ENCODE measurements at places on chromosomes 4 and X.

DNA sequence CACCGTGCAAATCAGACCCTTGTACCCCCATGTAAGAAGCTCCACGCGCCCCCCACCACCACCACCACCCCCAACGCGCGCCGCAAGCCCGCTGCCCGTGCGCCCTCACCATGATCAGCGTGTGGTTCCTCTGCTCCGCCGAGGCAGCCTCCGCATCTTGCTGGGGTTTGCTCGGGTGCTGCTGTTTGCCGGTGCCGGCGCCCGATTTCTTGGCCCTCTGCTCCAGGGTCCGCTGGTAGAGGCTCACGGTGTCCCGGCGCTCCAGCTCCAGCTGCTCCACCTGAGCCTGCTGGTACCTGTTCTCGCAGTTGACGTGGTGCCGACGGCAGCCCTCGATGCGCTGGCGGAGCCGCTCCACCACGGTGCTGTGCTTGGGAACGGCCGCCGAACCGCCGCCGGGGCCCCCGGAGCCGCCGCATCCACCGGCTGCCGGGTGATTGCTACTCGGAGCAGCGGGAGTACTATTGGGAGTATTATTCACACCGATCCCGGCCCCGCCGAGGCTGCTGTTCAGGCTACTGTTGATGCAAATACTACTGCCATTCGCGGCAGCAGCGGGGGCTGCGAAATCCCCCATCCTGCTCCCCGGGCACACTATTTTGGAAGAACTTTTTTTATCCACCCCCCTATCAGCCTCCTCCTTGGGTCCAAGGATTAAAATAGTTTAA, 1.1 kb downstream of the MAML3 start:
- no peak for DNase-seq

DNA sequence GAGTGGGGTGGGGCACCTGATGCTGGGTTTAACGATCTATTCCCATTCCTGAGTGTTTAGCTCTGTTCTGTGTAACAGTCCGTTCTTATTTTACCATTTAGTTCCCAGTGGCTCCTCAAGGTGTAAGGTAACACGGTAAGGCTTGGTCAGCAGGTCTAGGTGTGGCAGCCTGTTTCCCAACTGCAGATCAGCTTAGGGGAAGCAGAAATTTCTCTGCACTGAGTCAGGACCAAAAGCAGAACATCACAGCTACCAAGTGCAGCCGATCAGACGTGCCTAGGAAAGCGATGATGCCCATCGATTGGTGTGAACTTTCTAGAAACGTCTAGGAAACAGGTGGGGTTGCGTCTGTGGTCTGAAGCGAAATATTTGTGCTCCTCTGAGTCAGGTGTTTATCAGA, 240.1 kb downstream of the STIM2 start:
- DNase-seq: no peak

DNA sequence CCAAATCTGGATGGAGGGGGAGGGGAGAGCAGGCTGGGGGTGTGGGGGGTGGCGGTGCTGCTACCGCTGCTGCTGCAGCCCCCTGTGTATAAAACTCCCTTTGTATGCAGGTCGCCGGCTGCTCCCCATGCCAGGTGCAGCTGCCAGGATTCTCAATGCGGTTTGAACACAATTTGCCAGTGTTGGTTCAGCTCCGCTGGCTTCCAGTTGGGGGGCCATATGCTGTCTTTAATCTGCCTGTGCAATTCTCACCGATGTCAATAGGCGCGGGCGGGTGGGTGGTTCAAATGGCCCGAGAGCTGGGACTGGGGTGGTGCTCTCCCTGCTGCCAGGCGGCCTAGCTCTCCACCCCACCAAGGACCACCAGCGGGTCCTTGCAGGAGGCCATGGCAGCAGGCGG, 257.6 kb downstream of the BCOR start:
- no peak for DNase-seq

DNA sequence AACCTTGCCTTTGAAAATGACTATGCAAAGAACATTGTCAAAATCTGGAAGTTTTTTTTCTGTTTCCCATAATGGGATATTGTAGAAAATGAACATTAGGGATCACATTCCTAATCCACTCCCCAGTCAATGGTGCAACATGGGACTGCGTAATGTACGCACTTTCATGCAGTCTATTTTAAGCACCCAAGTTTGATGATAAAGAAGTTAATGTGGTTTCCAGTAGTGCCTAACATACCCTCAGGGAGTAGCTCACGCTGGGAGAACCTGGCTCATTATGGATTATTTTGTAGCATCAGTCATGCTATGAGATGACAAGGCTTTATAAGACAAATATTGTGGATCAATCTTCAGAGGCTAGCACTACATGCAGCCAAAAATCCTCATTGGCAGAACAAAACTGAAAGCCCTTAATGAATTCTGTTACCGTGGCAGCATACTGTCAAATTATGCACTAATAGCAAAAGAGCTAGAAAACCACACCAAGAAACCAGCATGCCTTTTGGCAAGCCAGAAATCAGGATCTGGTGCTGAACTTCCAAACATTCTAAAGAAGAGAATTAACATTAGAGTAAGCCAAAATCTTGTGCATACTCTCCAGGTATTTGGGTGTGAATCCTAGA, 1392.8 kb upstream of the TENM3 start:
- DNase-seq: no peak

DNA sequence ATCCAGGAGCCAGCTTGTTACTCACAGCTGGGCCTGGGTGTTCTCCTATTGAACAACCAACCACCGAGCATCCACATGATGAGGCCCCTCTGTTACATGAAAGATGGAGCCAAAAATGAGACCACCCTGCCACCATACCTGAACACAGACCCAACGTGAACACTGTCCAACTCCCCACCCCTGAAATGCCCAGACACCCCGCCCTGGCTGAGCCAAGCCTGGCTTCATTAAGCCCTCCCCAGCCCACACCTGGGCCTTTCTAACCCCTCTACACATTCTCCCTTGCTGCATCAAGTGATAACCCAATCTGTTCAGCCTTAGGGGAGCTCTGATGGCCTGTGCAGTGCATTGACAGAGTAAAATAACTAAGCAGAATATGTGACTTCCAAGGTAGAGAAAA, 80.7 kb downstream of the EVC start:
- no peak for DNase-seq

DNA sequence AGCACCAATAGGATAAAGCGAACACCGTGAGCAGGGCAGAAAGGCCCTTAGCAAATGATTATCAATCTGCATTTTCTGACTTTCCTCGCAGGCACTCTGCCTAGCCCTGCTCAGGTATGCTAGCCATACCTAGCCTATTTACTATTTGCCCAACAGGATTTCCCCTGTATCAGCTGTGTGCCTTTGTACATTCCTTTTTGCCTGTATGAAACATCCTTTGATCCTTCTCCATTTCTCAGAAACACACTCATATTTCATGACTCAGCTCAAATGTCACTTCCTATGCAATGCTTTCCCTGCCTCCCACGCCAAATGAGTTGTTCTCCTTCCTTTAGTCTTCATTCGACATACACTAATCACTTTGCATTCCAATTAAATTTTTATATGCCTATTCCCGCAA, 37.2 kb downstream of the PCDH7 start:
- no peak for DNase-seq

DNA sequence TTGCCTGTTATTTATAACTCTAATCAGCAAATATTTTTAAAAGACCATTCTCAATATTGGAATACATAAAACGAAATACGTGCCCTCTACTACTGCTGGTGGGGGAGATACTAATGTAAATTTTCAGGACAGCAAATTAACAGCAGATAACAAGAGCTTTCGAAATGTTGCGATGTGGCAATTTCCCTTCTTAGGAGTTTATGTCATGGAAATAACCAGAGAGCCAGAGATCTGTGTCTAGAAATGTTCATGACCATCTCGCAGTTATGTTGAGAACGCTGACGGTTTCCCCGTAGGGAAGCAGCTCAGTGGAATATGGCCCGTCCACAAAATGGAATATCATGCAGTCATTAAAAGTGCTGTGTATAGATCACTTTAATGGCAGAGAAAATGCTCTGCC, 238.4 kb upstream of the PSAPL1 start:
- no peak for DNase-seq

GRCh38 chr4:8404791-8405515, 35.6 kb downstream of the ACOX3 start:
- DNase-seq: no peak

DNA sequence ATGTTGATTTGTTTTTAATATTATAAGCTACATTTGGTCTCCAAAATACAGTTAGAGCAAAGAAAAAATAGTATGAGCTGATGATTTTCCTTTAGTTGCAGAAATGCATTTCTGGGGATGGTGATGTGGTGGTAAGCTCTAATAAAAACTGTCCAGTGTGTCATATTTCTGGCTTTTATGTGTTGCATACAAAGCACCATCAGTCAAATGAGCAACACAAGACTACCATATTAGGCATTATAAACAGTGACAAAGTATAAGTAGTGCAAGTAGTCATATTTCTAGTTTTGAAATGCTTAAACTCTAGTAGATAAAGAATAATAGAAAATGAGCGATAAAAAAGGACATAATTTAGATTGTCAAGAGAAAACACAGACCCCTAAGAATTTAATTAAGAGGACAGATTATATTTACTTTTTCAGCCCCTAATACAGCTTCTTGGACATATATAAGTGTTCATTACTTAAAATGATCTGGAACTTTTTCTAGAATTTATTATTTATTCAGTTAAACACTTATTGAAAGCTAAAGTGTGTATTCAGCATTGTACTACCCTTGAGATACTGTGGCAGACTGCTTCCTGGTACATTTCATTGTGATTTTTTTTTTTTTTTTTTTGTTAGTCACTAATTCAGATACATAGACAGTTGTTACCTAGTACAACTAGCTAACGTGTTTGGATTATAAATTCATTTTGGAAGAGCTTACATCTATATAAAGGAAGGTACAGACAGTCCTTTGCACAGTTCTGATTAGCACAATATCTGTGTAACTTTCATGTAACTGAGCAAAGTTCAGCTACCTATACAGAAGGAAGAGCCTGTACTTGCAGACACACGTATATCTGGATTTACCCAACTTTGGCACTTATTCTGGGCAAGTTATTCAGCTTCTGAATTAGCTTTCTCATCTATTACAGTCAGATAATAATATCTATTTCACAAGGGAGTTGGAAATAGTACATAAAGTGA, 22.3 kb downstream of the RAP1GDS1 start:
- DNase-seq: no peak

GRCh38 chrX:7170898-7171297, 22.9 kb upstream of the PUDP start:
- DNase-seq: peak; percentile 12

DNA sequence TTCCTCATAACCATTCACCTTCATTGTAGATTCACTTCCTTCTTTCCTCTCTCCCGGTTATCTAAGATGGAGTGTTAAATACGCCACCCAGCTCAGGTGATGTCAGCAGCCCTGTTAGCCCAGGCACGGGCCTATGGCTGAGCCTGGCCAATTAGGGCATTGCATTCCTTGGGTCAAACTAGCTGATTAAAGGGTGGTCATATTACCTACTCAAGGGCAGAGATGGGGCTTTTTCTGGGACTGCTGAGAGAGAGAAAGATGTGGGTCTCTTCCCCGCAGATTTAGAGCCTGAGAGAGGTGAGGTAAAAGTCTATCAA, 39.9 kb upstream of the AFAP1 start:
- DNase-seq: no peak

DNA sequence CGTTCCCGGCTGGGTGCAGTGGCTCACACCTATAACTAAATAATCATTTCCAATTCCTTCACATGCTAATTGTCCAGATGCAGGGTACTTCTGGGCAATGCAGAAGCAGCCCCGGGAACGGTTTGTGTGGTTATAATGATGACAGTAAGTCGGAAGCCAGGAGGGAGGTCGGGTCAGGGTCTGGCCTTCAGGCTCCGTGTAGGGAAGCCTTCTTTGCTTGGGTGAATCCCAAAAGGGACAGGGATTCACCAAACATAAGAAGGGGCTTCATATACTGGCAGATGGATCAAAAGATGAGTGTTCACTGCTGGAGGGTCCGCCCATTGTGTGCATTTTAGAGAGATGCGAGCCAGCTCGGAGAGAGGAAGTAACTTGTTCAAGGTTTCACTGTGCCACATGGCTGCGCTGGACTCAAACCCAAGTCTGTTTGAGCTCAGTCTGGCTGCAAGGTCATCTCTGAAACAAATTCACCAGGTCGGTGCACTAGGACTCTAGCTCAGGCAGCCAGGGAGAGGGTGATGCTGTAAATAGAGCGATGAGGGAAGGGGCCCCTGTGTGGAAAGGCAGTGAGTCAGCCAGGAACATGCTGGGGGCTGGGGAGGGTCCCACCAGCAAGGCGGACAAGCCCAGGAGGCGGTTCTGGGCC, 4.8 kb upstream of the KIAA0232 start:
- no peak for DNase-seq

GRCh38 chr4:6938237-6938636, 28.6 kb downstream of the TBC1D14 start:
- no peak for DNase-seq

DNA sequence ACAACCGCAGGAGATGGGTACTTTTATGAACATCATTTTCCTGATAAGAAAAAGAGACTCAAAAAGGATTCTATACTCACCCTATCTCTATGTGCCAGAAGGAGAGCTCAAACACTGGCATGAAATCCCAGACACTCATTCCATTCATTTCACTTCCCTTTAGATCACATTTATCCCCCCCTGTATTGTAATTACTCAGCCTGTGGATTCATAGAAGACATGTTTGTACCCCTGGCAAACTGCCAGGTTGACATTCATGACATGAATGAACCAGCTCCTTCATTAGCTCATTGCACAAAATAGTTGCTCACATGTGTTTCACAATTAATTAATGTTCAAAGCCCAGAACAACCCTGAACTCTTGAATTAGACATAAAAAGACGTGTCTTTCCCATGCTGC, 4.9 kb downstream of the SMR3A start:
- DNase-seq: no peak

DNA sequence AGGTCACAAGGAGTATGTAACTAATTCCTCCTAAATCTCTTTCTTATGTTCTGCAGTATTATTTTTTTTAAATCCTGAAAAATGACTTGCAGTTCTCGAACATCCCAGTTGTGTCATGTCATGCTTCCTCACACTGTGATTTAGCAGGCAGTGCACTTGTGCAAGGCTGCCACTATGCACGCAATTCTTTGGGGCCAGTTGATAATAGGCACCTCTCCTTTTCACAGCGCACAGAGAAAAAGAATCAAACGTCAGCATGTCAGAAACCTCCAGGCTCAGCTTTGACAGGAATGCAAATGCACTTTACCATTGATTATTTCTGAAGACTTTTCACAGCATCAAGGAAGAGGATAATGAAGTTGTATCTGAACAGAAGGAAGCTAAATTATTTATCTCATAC, 62.9 kb downstream of the FGF13 start:
- no peak for DNase-seq

- no peak for DNase-seq
These were observed 49.8 kb downstream of the TBCK start for GRCh38 chr4:106266201-106266600.

GRCh38 chr4:120886191-120886590, 36.3 kb downstream of the PRDM5 start:
- no peak for DNase-seq

DNA sequence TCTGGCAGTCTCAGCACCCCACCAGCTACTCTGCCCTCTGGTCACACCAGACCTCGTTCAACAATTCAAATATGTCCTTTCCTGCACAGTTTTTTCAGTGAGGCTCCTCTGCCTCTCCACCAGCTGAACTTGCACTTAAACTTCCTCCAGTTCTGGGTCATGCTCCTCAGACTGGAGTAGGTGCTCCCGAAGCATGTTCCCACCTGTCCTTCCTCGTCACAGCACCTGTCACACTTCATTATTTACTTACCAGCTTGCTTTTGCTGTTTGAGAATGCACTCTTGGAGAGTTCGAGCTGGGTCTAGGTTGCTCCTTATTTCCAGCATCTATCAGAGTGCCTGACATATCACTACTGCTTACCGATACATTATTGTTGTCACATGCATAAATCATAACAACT, 144.8 kb upstream of the TTC29 start:
- no peak for DNase-seq

- no peak for DNase-seq
These were observed 613.5 kb downstream of the PCDH18 start for GRCh38 chr4:136918772-136919171.
